GM12892 (cell line): ENCODE measurements at places on chromosomes 6 and 20.

GRCh38 chr20:38043512-38044300 lies 10.2 kb downstream of the RPRD1B start:
- no peak for DNase-seq

GRCh38 chr6:56713254-56713672 lies 70.6 kb upstream of the DST start:
- DNase-seq, result no peak

GRCh38 chr20:50514035-50514337 lies 3.8 kb downstream of the PTPN1 start:
- no peak for DNase-seq

- no peak for DNase-seq
Observed at GRCh38 chr6:71983131-71983530, 96.8 kb downstream of the RIMS1 start.

DNA sequence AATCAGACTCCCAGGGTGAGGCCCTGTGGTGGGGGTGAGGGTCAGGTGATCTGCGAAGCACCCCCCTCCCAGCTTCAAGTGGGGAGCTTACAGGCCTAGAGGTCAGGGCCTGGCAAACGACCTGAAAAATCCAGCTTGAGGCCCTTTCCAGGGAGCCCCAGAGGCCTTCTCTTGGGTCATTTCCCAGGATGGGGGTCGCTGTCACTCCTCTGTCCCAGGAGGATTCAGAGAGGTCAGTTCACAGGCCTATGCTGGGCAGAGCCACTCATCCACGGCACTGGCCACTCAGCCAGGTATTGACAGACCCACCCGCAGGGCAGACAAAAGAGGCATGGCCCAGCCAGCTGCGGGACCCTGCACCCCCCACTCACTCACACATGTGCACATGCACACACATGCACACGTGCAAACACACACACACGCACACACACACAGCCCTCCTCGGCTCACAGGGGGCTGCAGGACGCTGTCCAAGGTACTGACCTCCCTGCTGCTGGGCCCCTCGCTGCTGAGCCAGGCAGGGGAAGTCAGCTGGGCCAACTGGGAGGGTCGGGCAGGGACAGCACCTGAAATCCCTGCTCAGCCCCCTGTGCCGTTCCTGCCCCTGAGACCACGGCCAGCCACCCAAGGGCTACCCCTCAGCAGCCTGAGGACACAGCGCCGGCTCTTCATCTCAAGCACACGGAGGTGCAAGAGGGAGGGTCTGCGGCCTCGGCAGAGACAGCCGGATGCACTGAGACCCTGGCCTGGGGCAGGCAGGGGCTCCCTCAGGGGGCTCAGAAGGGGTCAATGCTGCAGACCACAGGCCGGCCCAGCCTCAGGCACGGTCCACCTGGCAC lies 113.8 kb downstream of the TAF4 start:
- DNase-seq, result no peak

GRCh38 chr6:6333501-6333900 lies 13.0 kb upstream of the F13A1 start:
- DNase-seq, result no peak

GRCh38 chr6:139942331-139942730 lies 567.9 kb upstream of the CITED2 start:
- DNase-seq, result no peak

- no peak for DNase-seq
Observed at GRCh38 chr6:79435746-79436145, 101.5 kb downstream of the LCA5 start.

DNA sequence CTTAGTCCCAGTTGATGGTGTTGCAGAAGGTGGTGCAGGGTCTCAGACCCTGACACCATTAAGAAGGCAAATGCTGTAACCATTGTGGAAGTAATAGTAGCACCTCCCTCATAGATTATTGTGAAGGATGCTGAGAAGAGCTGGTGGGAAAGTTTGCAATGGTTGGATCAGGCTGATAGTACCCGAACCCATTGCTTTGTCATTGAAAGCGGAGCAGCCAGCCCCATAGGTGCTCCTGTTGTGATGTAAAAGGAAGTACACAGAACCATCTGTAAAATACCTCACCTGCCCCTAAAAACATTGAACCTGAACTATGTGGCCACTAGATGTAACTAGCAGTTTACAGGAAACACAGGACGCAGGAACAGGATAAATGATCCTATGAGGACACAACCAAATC lies 31.5 kb downstream of the RIOK1 start:
- no peak for DNase-seq

GRCh38 chr20:56411759-56412472 lies at the start of gene CASS4:
CASS4 (plus strand) TSS chr20:56412260; CDS start chr20:56412459, 199 bp downstream.
- DNase-seq, result no peak

- no peak for DNase-seq
Observed at GRCh38 chr20:58003525-58003924, 224.9 kb downstream of the ANKRD60 start.

DNA sequence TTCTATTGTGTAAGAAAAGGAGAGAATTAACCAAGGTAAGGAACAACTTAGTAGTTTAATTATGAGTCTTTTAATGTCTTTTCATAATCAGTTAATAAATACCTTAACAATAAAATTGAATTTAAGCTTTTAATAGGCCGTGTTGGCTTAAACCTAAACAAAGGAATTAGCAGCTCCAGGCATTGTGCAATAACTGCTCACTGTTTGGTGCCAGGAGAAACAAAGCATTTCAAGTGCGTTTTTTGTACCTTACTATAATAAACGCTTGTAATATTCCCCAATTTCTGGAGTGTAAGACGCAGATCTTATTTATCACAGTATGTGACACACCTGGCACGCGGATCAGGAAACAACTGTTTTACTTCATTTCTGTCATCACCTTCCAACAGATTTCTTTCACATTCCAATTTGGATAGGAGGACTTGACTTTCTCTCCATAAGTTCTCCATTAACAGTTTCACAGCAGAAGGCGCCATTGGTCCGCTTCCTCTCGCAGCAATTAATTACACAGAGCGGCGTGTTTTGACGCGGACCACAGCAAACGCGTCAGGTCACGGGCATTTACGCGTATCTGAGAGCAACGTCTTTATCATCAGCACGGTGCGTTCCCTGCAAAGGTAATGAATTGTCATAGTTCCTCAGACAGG lies 335.8 kb upstream of the NT5E start:
- DNase-seq, result no peak

DNA sequence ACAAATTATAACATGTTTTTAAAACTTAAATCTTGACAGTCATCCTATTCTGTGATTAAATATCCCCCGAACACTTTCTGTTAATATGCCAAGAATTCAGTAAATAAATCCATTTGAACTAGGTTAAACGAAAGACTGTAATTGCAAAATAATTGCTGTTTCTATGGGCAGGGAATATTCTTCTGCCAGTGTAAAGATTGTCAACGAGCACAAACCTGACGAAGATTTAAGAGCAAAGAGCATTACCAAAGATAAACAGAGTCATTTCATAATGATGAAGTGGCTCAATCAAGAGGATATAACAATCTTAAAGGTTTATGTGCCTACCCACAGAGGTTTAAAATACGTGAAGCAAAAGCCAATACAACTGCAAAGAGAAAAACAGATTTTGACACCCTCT lies 76.3 kb upstream of the ADGRG6 start:
- no peak for DNase-seq

DNA sequence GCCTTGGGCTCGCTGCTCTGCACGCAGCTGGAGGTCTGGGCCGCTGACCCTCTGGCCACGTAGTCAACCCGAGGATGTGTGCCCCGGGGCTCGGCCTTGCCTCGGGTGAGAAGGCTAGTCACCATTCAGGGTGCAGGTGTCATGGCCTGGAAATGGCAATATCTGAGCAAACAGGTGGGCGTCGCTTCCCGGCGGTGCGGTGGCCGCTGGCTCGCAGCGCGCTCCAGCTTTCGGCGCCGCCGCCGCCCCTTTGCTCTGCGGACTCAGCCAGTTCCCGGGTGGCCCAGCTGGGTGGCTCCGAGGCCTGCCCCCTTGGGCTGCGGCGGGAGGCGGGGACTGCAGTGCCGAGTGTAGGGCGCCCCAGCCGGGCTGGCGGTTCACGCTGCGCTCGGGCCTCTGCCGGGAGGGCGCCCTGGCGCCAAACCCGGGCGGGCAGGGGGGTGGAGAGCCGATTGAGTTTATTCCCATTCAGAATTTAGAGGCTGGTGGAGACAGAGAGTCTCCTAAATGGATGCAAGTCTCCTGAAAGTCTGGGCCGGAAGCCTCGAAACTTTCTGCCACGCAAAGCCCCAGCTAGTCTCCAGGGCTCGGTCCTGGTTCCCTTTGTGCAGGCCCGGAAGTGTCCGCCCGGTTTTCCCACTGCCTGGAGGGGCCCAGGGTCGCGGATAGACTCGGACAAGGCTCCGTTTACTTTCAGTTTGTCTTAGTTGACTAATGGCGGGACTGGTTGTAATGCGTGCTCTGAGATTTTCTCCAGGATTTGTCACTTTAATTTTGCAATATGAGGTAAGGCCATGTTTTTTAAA lies 11.3 kb upstream of the TFAP2A start:
- peak; percentile 66 for DNase-seq

DNA sequence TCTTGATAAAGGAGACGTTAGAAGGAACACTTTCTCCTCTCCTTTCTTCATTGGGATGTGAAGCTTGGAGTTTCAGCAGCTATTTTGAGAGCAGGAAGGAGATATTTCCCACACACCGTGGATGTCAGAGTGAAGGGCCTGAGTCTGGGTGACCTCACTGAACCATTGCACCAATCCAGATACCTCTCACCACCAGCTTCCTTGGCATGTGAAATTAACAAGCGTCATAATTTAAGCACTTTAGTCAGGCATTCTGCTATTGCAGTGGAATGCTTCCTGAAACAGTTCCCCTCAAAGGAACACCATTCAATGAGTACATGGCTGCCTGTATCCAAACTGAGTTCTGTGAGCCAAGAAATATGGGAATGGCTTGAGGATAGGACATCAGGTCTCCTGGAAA lies 83.7 kb downstream of the CHMP4B start:
- DNase-seq, result no peak

DNA sequence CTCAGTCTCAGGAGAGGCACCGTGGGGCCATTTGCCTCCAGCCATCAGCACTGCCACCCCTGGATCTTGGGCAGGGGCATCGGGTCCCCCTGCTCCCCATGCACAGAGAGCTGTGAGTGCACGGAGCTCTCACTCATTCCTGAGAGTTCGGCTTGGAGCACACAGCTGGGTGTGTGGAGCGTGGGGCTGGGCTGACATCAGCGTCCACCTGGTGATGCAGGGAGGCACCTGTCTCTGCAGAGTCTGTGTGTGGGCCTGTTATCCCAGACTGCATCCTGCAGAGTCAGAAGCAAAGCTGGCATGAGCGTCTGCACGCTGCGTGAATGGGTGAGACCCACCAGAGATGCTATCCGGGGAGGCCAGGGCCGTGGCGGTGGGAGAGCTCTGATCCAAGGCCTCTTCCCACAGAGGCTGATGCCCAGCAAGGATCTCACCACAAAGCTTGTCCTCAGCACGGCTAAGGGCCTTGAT lies 248.8 kb upstream of the AFDN start:
- no peak for DNase-seq

DNA sequence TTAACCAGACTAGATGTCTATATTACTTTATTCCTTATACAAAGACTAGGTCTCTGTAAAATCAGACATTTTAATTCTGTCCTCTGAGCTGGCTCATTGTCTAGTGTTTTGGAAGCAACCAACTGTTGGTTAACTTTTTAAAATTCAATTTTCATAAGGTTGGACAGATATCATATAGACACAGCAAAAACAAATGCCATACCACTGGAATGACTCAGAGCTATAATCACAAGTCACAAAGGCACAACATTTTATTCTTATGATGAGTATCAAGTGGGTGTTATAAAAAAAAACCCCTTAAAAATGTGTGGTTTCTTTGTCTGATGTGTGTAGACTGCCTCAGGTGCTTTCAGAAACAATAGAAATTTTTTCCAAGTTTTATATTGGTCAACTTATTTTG lies 296.2 kb upstream of the MARCKS start:
- DNase-seq, result no peak

DNA sequence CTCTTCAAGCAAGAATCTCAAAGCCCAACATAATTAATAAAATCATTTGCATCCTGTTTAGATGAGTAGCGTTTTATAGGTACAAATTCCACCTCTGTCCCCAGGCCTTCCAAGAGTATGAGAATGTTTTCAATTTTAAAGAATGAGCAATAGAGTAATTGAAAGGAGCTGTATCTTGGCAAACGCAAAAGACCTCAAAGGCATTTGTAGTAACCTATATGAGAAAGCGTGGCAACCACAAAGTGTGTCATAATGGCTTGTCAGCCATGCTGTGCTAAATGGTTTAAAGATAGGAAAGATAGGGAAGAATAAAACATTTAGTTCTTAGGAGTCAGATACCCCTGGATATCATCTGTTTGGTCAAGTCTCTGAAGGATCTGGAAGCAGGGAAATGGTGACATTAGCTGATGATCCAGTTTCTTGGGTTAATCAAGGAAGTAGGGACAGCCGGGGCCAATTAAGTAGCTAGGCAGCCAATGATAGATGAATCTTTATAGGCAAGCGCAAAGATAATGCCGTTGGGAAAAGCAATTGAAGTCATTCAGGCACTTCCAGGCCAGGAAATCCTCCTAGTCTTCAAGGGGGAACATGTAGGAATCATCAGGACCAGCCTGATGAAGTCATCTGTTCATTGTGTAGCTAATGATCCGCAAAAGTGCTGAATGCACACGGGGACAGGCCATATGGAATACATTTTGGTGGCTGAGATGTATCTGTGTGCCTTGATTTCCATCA lies 71.5 kb upstream of the ISM1 start:
- DNase-seq, result no peak

GRCh38 chr6:26206868-26207801 lies 119.9 kb downstream of the HFE start:
- no peak for DNase-seq

GRCh38 chr6:11224252-11224965 lies 8.1 kb downstream of the NEDD9 start:
- no peak for DNase-seq

DNA sequence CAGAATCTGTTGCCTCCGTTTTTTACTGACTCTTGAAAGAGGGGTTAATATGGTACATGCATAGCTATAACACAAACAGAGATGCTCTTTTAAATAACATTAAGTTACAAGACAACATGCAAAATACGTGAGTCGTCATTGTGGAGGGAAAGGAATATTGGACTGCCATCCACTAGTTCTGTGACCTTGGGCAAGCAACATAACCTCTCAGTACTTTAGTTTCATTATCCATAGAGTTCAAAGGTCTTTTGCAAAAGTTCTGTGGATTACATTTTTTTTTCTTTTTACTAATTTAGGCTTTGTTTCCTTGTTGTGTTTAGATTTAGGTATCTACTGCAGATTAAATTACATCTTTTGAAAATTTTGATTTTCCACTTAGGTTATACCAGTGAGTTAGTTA lies 70.5 kb downstream of the MACROD2 start:
- DNase-seq, result no peak

DNA sequence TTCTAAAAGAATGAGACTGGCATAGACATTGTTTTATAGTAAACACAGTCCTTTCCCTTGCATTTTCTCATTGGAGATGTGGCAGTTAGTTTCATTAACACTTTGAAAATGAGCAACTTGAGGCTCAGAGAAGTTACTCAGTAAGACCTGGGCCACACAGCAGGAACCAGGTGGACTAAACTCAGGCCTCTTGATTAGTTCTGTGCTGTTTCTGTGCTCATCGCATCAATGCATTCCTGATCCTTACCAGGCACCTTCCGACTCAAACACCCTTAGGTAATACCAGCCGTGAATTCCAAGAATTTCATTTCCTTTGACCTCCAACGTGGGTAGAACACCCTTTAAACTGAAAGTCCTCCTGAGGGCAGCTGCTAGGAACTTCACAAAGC lies 362.8 kb downstream of the ESR1 start:
- DNase-seq, result no peak

GRCh38 chr6:19836799-19837510 lies at the start of gene ID4:
ID4 (plus strand) TSS chr6:19837370; CDS start chr6:19837755, 385 bp downstream.
- DNase-seq, result no peak
